ENCODE measurements at places on chromosomes 4 and X.

DNA sequence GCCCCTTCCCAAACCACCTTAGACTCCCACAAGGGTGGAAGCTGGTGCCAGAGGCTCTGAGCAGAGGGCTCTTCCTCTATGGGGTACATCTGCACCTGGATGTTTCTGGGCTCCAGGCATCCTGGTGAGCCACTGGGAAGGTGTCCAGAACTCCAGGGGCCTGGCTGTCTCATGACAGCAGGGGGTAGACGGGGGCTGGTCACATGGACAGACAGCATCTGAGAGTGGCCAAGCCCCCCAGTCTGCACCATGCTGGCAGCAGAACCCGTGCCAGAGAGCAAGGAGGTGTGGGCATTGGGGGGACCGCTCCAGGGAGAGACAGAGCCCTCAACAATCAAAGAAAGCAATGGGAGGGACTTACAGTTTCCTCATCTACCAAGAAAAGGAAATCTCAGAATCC lies 39.5 kb downstream of the ZFYVE28 start:
- no peak for DNase-seq

DNA sequence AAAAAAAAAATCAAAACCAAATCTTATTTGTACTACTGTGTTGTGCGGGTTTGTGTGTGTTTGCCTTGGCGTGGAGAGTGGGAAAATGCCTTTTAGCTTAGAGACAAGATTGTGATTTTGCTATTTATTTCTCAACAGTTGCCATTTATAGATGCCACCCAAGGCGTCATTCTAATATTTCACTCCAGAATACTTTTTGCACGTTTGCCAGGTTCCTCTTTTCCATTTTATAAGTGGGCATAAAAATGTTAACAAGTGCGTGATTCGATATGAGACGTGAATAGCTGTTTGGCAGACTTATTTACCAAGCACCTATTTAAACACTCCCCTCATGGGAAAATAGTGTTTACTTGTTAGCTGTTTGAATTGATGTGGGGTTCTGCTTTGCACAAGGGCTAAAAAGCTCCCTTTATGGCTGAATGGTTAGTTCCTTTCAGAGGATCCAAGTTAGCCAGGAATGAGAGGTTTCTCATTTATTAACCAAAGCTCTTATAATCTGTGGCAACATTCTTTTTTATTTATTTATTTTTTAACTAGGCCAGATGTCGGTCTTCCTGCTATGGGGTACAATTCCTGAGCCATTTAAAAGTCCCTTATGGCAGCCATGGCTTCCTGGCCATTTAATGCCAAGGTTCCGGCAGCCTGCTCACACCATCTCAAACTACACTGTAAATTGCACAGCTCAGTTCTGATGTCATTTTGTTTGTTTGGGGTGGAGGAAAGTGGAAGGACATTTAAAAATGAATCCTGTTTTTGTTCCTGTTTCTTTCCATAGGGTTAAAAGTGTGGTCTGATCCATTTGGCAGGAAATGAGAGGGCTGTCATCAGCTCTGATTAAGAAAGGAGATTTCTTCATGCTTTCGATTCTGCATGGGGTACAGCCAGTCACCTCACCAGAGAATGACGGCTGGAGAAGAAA lies 14.6 kb downstream of the SMIM20 start:
- DNase-seq: no peak

GRCh38 chrX:130013661-130014060 lies 31.2 kb downstream of the BCORL1 start:
- no peak for DNase-seq

DNA sequence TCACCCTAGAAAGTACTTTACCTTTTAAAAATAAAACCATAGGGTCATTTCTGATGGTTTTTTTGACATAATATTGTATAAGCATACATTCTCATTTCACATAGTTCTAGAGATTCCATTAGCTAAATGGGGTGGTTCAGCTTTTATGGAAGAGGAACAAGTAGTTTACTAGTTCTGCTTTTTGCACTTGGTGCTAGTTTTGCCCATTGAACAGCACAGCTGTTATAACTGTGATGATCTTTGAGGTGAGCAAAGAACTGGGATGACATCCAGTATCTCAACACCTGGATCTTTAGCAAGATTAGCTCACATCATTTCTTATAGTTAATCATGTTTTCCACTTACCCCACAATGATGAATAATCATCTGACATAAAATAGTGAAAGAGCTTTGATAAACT lies 40.9 kb downstream of the MOB1B start:
- no peak for DNase-seq

GRCh38 chr4:185535612-185536410 lies 504 bp upstream of the PDLIM3 start:
- no peak for DNase-seq

DNA sequence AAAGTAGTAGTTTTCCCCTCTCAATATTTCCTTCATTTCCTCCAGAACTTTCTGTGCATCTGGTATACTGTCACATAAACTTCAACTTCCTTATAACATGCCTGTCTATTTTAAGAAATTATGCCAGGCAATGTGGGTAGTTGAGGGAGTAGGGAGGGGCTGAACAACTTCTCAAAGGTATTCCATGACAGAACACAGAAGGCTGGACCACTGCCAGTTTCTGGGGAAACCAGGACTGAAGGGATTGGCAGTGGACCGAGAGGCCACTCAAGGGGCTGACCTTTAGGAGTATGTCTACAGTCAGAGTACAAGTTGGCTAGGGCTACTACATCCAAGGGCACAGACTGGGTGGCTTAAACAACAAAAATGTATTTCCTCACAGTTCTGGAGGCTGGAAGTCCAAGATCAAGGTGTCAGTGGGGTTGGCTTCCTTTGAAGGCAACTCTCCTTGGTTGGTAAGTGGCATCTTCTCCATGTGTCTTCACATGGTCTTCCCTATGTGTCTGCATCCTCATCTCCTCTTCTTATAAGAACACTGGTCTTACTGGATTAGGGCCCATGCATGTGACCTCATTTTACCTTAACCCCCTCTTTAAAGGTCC lies 6.9 kb downstream of the SH3RF1 start:
- no peak for DNase-seq

- DNase-seq: no peak
Observed at GRCh38 chr4:94519925-94520789, 68.4 kb downstream of the PDLIM5 start.

DNA sequence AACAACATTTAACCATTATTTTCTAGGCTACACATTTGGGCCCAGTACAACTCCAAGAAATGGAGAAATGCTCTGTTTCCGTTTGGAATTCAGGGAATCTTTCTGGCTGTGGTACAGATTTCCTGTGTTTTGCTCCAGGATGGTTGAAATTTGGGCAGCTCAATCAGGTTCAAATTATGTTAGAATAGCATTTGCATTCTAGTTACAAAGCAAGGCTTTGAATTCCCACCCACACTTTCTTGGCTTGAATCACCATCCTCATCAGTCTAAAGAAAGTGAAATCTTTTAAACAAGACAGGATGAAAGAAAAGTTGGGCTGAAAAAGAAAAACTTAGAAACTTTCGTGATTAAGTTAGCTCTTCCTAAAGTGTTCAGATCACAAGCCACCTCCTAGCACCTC lies 98.1 kb upstream of the VCX3B start:
- no peak for DNase-seq

DNA sequence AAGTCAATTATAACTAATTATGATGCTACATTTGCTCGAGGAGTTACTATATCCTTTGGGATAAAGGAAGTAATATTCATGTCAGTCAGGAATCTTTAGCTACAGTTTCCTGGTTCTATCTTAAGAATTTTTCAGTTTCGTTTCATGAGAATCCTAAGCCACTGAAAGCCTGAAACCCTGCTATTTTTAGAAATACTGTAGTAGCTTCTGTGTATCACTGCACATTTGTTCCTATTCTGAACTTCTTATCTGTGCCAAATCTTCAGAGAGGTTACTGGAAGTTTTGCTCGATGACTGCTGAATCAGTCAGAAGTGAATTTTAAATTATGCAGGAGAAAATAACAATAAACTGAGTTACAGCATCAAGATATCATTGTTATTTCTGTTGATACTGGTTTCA lies 249.2 kb downstream of the TENM3 start:
- DNase-seq: peak; percentile 5

DNA sequence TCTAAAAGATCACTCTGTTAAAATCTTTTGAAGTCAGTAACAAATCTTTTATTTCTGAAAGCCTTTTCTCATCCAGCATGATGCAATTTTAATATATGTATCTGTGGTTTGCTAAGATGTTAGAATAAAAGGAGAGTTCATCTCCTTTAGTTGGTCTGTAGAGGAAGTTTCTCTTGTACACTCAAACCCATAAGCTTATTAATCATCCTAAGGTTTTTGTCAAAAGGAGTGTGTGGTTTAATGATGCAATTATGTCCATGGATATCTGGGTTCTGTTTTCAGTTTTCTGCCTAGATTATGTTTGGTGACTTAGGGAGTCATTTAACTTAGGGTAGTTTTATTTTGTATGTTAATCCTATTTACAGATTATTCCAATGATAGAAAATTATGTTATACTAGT lies 52.1 kb upstream of the NDST4 start:
- no peak for DNase-seq

DNA sequence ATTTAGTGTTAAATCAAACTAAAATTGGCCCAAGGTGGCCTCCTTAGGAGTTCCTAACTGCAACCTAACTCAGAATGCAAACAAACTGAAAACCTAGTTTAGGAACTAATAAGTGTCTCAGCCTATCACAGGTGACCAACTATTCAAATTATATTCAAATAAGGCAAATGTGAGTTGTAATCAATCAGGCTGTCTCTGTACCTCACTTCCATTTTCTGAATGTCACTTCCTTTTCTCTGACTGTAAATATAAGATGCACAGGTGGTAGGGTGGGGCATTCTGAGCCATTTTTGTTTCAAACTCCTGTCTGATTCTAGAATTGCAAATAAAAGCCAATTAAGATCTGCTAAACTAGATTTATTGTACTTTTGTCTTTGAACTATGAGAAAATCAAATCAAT lies 401.5 kb downstream of the PPP3CA start:
- DNase-seq: no peak

DNA sequence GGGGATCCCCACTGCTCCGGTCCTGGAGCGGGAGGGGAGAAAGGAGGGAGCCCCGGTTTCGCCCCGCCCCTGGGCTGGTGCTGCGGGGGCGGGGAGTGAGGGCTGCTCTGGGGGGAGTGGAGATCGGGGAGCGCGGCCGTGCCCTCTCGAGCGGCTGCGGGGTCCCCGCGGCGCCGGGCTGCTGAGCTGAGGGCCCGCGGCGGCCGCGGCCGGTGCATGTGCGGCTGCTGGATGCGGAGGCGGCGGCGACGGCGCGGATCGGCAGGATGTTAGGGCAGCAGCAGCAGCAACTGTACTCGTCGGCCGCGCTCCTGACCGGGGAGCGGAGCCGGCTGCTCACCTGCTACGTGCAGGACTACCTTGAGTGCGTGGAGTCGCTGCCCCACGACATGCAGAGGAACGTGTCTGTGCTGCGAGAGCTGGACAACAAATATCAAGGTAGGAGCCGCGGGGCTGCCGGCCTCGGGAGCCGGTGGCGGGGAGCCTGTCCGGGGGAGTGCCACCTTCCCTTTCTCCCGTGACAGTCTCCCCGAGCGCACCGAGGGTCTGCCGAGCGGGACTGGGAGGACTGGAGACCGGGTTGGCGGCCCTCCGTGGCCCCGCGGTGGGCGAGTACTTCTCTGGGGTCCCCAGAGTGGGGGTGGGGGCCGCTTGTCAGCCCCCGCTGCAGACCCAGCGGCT lies at the start of gene ING2:
ING2 (plus strand) TSS at position 129 of the 681 bp plus-strand sequence; CDS start at position 267, 138 bp downstream.
- DNase-seq: no peak

DNA sequence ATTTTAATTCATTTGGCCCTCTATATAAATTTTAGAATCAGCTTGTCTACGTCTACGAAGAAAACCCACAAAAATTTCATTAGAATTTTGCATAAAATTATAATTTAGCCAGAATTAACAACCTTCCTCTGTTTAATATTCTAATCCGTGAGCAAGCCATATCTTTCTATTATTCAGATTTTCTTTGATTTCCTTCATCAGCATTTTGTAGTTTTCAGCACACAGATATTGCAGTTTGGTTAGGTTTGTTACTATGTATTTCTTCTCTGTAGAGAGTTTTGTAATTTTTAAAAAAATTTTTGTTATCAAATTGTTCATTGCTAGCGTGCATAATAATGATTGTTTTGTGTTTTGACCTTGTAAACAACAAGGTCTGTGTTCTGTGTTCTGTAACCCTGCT lies 34.9 kb upstream of the PRDM8 start:
- no peak for DNase-seq

DNA sequence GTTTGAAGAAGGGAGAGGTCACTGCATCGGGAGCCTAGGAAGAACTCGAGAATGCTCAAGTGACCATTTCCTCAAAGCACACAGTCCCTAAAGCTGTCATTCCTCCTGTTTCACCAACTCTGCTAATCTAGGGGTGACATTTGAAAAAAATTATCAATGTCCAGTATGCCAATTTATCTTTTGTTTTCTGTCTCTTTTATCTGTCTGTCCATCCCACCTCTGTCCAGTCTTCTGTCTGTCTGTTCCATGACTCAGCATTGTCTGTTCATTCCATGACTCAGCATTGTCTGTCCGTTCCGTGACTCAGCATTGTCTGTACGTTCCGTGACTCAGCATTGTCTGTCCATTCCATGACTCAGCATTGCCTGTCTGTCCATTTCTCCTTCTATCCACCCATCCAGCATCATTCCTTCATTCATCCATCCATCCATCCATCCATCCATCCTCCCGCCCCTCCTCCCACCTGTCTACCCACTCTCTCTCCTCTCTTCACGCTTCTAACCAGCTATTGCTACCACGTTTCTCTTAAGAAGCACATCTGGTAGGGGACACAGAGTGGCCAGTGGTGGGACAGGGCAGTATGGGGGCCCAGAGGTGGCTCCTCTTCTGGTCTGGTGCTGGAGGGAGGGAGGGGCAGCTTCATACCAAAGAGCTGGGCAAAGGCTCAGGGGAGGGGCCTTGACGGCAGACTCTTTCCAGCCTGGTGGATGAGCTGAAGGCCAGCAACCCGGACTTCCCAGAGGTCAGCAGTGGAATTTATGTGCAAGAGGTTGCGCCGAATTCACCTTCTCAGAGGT lies 34.1 kb downstream of the HTRA3 start:
- peak; percentile 61 for DNase-seq

DNA sequence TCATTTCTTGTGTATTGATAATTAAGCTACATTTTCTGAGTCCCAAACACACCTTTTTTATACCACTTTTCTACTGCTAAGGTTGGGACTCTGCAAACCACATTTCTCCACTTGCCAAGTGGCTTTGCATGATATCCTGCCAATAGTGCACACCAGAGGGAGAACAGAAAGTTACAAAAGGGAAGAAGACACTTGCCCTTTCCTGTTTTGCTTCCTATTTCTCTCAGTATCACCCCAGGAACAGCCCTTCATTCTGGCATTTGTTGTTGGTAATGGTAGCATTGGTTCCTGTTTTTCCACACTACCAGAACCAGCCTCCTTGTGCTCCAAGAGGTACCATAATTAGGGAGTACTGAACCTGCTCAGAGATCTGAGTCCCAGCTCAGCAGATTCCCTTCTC lies 87.1 kb downstream of the HDX start:
- DNase-seq: no peak

DNA sequence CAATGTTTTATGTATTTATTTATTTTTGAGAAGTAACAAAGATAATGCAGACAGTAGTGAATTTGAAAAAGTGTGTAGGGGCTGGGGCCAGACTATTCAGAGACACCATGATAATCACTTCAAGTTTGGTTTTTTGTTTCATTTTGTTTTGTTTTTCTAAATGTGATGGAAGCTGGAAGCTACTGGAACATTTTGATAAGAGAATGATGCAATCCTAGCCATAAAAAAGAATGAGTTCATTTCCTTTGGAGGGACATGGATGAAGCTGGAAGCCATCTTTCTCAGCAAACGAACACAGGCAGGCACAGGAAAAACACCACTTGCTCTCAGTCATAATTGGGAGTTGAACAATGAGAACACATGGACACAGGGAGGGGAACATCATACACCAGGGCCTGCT lies 706.6 kb upstream of the EPHA5 start:
- no peak for DNase-seq

GRCh38 chrX:3598709-3599108 lies 114.7 kb downstream of the PRKX start:
- no peak for DNase-seq

All from kidney epithelial cell (primary cell).